Skin of body (tissue), 3 donors: ENCODE measurements at places on chromosomes 3 and 15.

GRCh38 chr15:63857461-63857856, 23.7 kb upstream of the HERC1 start:
- DNase-seq = no peak

DNA sequence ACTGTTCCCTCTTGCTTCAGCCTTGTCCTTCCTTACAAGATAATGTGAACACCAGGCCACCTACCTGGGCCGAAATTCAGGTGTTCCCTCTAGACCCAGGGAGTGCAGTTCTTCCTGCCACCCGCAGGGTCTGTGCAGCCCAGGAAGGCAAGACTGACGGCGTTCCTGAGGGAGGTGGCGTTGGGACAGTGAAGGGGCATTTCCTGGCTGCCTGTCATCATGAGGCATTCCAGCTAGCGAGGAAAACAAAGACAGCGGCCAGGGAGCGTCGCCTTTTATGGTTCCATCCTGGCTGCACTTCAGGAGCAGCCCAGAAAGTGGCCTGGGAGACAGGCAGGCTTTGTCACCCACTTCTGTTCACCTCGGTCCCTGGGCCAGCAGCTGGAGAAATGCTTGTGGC, 84.8 kb upstream of the WNT5A start:
- no peak for DNase-seq

DNA sequence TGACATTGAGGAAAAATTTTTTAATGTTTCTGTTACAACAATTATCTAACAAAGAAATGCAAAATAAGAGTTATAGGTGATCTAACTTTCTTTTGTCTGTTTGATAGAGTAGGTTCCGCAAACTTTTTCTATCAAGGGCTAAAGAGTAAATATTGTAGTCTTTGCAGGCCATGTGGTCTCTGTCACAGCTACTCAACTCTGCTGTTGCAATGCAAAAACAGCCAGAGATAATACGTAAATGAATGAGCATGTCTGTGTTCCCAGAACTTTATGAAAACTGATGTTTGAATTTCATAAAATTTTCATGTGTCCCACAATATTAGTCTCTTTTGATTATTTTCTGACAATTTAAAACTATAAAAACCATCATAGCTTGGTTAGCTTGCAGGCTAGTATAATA, 73.3 kb downstream of the SLC24A1 start:
- no peak for DNase-seq

DNA sequence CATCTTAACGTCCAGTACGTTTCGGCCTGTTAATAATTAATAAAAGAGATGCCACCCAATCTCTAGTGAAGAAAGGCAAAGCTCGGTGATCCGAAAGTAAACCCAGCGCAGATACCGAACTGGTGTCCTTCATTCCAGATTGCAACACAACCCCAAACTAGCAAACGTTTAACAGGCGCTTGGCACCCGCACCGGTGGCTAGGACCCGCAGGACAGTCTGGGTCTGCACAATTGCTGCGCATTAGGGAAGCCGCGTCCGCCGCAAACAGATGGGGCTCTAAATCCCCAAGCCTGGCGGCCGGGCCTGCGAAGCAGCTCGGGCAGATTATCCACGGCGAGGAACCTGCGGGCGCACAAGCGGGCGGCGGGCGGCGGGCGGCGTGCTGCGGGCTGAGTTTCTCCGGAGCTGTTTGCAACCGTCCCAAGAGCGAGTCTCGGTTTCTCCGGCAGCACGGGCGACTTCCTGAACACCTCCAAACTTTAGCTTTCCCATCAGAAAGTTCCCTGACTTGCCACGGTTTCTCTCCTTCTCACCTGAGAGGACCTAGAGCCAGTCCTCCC, 112.1 kb upstream of the ICE2 start:
- DNase-seq = no peak
